ENCODE measurements at places on chromosomes 16 and 17.
A peak's percentile ranks its signal among the peaks of the same experiment; 100 is the strongest.

- DNase-seq = no peak
Observed at GRCh38 chr17:81050645-81051625, 16.0 kb downstream of the BAIAP2 start.

DNA sequence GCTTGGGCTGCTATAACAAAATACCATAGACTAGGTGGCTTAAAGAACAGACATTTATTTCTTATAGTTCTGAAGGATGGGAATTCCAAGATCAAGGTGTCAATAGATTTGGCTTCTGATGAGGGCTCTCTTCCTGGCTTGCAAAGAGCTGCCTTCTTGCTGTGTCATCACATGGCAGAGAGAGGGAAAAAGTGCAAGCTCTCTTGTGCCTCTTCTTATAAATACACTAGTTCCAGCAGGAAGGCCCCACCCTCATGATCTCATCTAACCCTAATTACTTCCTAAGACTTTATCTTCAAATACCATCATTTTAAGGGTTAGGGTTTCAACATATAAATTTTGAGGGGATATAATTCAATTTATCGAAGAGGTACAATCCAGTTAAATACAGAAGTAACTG, 30.6 kb downstream of the ABCA9 start:
- no peak for DNase-seq

GRCh38 chr16:86978445-86979030, 338.7 kb downstream of the C16orf95 start:
- DNase-seq = no peak

- DNase-seq = no peak
Observed at GRCh38 chr17:65385071-65385470, 176.4 kb downstream of the AXIN2 start.

DNA sequence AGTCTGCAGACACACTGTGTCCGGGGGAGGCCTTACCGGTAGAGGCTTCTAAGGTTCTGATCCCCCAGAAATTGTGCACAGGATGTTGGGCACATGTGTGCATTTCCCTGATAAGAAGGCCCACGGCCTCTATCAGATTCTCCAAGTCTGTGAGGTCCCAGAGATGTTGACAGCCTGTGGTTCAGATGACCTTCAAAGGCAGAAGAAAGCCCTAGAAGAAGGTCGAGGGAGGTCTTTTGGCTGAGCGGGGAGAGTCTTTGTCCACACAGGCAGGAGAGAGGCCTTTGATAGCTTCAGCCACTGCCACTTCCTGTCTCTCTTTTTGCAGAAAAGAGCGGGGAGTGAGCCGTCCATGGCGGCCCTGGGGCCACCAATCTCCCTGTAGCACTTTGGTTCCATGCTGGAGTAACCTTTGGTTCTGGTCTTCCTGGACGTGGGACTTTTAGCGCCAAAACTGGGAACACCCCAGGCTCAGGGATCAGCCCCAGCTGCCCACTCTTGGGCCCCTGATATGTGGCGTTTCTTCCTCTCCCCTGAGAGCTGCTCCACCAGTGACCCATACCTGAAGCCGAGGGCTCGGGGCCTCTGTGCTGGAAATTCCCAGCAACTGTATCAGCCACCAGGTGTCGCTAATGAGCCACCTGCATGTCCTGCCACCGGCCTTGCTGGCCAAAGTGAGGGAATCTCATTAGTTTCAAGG, 28.1 kb upstream of the LGALS9 start:
- peak; percentile 84 for DNase-seq

DNA sequence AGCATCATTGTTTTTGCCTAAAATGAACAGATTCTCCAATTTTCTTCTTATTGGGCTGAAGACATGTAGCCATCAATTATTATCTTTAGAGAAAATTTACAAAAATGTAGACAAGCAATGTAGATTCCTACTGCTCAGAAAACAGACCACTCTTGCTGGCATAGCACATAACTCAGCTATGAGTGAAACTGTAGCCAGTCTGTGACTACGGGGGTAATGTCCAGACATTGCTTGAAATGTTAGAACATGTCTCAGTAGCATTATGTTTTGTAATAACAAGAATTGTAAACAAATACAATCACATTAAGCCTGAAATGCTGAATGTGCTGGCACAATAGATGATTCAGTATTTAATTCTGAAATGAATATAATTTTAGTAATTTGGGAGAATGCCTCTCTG, 265.7 kb upstream of the KCNJ16 start:
- DNase-seq = no peak

- no peak for DNase-seq
Observed at GRCh38 chr16:81443688-81444447, 740 bp upstream of the CMIP start.

GRCh38 chr16:66976746-66977145, 11.6 kb upstream of the CES4A start:
- DNase-seq = no peak

- no peak for DNase-seq
Observed at GRCh38 chr16:81327447-81328196, 12.9 kb downstream of the GAN start.

DNA sequence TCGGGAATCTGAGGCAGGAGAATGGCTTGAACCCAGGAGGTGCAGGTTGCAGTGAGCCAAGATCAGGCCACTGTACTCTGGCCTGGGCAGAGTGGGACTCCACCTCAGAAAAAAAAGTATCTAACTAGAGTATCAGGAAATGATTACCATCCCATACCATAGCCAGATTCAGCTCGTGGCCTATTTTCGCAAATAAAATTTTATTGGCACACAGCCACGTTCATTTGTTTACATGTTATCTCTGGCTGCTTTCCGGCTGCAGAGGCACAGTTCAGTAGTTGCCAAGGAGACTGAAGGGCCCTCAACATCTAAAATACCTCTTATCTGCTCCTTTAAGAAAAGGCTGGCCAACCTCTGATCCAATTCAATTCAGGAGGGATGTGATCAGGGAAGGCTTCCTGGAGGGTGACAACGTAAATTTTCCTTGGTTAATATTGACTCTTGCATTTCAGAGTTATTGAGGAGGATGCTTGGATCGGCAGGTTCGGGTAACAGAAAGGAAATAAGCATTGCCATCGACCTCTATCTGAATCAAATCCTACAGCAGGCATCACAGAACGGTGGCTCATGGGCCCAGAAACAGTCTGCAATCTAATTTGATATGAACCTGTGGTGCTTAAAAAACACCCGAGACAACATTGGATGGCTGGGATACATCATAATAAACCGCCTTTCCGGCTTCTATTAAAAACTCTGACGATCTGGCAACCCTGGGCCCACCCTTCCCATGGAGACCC, 73.8 kb downstream of the XYLT1 start:
- DNase-seq = no peak

DNA sequence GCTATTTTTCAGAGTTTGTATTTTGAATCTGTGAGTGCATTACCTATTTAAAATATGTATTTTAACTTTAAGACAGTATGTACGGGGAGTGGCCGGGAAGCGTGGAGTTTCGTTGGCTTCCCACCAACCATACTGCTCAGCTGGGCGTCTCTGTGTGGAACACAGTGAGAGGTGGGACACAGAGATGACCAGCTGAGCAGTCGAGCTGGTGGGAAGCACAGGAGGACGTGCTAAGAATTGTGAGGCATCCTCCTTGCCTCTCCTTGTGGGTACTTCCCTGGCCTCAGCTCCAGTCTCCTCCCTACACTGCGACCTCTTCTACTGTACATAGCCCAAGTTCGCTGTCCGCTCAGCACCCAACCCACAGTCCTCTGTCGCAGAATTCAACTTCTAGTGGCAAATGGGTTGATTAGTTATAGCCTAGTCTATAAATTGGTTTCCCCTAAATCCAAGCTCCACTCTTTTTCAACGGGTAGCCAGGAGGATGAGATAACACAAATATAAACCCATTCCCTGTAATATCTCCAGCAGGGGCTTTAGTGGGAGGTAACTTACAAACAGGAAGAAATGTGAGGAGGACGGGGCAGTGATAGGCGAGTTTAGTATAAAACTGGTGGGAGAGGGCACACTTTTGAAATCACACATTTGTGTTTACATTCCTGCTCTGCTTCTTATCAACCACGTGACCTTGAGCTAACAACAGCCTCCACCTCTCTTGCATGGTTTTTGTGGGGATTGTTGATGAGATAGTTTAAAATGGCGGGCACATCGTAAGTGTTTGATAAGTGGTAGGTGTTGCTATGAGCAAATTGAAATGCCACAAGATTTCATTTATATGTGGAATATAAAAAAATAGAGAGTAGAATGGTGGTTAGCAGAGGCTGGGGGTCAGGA, 211.9 kb upstream of the HS3ST3A1 start:
- no peak for DNase-seq

DNA sequence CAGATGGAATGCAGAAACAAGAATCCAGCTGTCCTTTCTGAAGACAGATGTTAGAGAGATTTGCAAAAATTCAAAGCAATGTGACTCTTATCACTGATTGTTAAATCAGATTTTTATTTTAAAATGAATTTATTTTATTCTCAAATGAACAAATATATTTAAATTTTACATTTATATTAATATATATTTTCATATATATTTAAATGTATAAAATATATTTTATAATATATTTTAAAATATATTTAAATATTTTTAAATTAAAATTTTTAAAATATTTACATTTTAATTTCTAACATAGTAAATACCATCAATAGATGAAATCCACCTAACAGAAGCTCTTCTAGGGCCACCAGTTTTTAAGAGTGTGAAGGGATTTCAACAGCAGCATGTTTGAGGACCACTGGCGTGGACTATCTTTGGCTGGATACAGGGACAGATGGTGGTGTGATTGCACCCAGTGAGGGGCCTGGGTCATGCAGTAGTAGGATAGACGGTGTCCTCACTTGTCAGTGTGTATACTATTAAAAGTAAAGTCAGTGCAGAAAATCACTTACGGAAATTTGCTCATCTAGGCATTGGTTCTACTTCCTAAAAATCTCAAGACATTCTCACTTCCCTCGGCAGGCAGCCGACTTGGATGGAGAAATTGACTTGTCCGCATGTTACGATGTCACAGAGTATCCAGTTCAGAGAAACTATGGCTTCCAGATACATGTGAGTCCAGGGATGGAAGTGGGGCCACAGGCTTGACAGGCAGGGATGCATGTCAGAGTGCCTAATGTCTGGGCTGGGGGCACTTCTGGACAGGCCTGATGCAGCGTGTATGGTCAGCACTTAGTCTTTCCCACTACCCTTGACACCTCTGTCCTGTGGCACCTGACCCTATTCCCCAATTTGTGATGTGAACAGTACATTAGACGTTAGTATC, 56.3 kb downstream of the PLD6 start:
- no peak for DNase-seq

DNA sequence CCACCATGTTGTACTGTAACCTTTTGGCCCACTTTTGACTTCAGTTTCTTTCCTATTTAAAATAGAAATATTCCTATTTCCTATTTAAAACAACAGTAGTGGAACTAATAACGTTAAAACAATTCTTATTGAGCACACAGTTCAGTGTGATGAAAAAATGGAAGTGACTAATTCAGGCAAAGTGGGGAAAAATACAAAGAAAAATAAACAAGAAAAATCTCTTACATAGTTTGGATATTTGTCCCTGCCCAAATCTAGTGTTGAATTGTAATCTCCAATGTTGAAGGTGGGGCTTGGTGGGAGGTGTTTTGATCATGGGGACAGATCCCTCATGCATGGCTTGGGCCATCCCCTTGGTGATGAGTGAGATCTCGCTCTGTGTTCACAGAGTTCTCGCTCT, 198.1 kb upstream of the CPHXL start:
- no peak for DNase-seq

GRCh38 chr17:78488867-78489634, 88.1 kb downstream of the DNAH17 start:
- DNase-seq = no peak

- no peak for DNase-seq
Observed at GRCh38 chr16:23408242-23408822, 44.7 kb downstream of the COG7 start.

DNA sequence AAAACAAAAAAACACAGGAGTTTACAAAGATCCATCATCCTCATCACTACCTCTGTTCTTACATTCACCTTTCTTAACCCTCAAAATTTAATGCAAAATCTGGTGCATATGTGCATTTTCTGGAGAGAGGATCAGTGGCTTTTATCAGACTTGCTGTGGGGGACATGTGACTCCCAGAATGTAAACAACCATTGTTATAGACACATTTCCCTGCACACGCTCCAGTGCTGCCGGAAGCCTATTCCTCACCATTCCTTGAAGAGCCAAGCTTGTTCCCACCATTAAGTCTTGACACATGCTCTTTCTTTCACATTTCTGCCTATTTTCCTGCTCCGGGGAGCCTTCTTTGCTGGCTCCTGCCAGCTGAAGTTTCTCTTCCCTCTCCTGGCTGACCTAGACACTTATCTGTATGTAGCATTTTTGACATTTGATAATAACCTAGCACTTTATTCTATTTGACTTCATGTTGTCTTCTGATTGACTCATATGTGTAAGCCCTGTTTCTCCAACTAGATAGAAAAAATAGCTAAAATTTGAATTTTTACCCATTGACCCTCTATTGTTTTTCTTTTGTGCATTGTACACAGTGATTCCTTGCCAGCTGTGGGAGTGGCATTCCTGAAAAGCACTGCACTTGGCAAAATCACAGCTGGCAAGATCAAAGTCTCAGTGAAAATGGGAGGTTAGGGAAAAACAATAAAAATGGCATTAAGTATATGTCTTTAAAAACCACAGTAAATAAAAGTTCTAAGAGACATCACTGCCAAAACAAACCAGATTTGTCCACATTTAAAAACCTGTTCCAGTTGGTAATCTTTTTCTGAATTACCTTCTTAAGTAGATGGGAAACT, 76.8 kb upstream of the CIBAR2 start:
- no peak for DNase-seq

DNA sequence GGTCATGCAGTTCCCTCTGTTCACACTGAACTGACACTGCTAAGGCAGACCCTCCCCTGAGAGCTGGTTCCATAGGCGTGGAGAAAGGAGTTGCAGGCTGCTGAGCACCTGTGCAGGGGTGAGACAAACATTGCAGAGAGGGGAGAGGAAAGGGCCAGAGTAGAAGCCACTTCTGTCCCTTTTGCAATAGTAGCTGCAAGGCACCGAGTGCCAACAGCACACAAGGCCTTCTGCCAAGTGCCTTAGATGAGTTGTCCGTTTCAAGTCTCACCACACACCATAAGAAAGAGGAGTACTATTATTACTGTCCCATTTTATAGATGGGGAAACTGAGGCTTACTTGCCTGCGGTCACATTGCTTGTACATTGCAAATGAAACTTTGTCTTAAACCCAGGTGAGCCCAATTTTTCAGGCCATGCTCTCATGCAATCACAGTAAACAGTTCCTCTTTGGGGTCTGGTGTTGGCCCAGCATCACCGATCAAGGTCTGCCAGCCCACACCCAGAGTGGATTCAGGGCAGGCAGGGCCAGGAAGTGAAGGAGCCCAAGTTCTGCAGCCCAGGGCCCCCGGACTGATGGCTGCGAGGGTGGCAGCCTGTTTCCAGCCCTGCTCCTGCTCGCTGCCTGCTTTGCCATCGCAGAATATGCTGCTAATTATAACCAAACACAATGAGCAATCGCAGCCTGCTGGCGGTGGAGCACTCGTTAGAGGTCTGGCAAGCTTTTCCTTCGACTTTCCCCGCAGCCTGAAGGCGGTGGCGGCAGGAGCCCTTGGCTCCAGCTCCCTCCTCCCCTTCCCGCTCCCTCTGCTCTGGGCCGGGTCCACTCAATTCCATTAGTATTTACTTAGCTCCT, 36.8 kb upstream of the DYNLL2 start:
- no peak for DNase-seq

All from activated CD4-positive, alpha-beta T cell treated with anti-CD3 and anti-CD28 coated beads, Interleukin-2, amount 50 U/mL, for 48 hours (primary cell).